NT2/D1 (cell line): ENCODE measurements at places on chromosomes 7 and 10.

GRCh38 chr10:60878224-60878623 lies 65.8 kb downstream of the RHOBTB1 start:
- DNase-seq = no peak

- DNase-seq = peak; percentile 72
Observed at GRCh38 chr7:102306916-102307677, 20.4 kb downstream of the SH2B2 start.

GRCh38 chr10:4252701-4253100 lies 467.7 kb upstream of the KLF6 start:
- no peak for DNase-seq

- DNase-seq = no peak
Observed at GRCh38 chr7:45402480-45403218, 171.5 kb upstream of the ADCY1 start.

DNA sequence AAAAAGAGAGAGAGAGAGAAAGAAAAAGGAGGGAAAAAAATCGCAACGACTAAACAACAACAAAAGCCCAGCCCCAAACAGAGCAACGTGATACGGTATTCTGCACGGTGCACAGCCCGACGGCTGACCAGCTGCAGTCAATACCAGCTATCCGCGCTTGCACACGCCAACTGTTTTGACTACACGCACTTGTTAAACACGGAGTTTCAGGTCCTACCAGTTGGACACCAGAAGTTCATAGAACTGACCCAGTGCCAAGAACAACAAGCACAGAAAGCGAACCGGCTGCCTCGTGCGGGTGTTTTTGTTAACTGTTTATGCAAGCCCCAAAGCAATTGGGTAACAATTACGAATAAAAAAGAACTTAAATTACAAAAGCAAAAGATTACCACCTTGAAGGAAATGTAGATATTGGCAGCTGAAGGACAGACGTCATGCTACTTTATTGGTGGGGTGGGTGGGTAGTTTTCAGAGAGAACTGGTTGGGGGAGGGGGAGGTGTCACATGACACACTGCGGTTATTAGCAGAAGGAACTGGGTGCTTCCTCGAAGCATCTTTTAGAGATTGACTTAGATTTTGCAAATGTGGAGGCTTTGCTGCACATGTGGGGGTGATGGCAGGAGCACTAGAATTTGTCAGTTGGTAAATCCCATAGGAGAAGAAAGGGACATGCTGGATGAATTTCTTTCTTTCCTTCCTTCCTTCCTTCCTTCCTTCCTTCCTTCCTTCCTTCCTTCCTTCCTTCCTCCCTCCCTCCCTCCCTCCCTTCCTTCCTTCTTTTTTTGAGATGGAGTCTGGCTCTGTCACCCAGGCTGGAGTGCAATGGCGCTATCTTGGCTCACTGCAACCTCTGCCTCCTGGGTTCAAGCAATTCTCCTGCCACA lies 110.6 kb upstream of the EFCAB10 start:
- DNase-seq = no peak

GRCh38 chr7:155287284-155287935 lies 10.3 kb upstream of the INSIG1 start:
- no peak for DNase-seq

DNA sequence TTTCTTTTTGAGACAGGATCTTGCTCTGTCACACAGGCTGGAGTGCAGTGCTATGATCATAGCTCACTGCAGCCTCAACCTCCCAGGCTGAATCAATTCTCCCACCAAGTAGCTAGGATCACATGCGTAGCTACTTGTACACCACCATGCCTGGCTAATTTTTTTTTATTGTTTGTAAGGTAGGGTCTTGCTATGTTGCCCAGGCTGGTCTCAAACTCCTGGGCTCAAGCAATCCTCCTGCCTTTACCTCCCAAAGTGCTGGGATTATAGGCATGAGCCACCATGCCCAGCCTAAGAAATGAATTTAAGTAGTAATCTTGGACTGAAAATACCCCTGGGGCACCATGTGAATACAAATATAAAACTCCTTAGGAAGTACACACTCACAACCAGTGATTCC lies 5.8 kb downstream of the NUDT13 start:
- DNase-seq = no peak

GRCh38 chr10:123521556-123521955 lies 144.6 kb upstream of the GPR26 start:
- DNase-seq = no peak

DNA sequence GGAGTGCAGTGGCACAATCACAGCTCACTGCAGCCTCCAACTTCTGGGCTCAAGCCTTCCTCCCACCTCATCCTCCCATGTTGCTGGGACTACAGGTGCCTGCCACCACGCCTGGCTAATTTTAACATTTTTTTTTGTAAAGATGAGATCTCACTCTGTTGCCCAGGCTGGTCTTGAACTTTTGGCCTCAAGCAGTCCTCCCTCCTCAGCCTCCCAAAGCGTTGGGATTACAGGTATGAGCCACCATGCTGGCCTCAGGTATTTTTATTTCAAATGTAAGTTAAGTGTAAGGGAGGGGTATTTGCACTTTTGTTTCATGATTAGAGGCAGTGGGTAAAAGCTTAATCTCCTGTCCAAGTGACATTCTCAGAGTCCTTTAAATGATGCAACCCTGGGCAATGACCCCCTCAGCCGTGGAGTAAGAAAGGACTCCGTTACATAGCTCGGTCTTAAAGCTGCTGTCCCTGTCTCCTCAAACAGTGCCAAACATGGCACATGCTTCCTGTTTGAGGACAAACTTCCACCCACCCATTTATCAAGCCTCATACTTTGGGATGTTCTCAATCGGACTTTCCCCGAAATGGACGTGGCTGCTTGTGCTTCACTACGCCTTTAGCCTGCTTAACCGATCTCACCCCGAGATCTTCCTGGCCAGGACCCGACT lies 296.1 kb downstream of the BAMBI start:
- no peak for DNase-seq

- no peak for DNase-seq
Observed at GRCh38 chr7:121020249-121020988, 31.9 kb downstream of the CPED1 start.

DNA sequence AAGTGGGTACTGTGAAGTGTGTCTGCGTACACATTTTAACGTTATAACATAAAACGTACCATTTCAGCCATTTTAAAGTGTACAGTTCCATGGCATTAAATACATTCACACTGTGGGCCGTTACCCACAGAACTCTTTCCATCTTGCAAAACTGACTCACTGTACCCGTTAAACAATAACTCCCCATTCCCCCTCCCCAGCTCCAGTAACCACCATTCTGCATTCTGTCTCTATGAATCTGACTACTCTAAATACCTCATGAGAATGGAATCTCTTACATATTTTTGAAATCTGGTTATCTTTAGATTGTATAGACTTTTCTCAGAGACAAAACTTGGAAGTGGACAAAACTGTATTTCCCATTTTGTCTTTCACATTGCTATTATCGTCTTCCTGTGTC lies 9.3 kb downstream of the ARL3 start:
- DNase-seq = no peak

- DNase-seq = no peak
Observed at GRCh38 chr10:71125749-71126107, 86.6 kb upstream of the UNC5B start.

DNA sequence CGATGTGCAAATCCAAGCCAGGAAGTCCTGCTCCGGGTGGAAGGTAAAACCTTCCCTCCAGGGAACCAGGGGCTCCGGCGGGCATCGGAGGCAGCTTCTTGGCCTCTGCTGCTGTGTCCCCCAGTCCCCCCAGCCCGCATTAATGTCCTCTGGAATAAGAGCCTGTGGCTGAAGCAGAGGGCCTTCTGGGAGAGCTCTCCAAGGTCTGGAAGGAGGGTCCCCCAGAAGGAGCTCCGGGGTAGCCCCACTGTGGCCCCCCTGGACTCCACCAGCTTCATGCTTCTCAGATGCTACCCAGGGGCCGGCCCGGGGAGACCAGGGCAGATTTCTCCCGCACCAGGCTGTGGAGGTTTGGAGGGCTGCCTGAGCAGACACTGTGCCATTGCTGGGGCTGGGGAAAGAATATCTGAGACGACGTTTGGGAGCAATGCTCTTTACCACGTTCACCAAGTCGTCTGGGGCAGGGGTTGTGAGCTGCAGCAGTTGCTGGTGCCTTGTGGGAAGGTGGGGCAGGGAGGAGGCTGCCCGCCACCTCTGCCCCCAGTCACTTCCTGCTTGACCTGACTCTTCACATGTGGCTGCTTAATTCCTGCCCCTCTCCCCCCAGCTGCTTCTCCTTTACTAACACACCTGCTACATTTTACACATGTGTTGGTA lies 8.3 kb downstream of the ZNF853 start:
- DNase-seq = no peak

DNA sequence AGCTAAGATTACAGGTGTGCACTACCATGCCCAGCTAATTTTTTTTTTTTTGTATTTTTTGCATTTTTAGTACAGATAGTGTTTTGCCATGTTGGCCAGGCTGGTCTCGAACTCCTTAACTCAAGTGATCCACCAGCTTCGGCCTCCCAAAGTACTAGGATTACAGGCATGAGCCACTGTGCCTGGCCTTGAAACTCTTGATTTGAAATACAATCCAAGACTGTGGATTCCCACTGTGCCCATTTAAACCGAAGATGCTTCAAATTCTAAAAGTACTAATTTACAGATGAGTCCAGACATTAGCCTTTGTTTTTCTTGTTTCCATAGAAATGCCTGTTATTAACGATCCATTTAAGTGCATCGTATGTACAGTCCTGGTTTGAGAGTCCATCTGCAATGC lies 130.9 kb downstream of the CACNA2D1 start:
- DNase-seq = peak; percentile 57

DNA sequence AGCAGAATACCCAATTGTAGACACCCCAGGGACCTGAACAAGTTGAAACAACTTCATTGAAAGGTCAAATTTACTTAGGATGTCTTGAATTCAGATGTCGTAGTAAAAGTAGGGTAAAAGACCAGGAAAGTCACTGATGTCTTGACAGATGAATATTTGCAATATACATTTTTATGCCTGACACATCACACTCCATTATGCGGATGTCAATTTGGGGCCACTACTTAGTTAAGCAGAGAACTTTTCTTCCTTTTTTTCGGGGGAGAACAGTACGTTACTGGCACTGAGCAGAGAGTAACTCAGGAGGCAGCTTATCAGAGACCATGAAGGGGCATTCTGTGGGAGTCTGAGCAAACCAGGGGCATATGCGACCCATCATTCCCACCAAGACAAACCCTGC lies 4.9 kb downstream of the ITGA8 start:
- DNase-seq = no peak

- no peak for DNase-seq
Observed at GRCh38 chr10:103145860-103146466, 47.1 kb downstream of the NT5C2 start.

GRCh38 chr10:127757033-127757432 lies 20.0 kb downstream of the FOXI2 start:
- no peak for DNase-seq
